T-helper 17 cell (primary cell): ENCODE measurements at places on chromosomes 6 and 20.

- peaks cover 3% of the 10 kb centered on the region for H3K4me1 ChIP-seq
- H3K36me3 ChIP-seq = no peaks in the 10 kb centered on the region
- peaks cover 5% of the 10 kb centered on the region for H3K27me3 ChIP-seq
- DNase-seq = no peak
- H3K27ac ChIP-seq = no peak overlapping the region
- peak overlapping the region; percentile 7 for H3K4me3 ChIP-seq
Observed at GRCh38 chr6:161444464-161444863, 170.6 kb upstream of the AGPAT4 start.

GRCh38 chr6:119544325-119545175 lies 195.0 kb upstream of the MAN1A1 start:
- H3K4me1 ChIP-seq = no peaks in the 10 kb centered on the region
- H3K36me3 ChIP-seq = no peaks in the 10 kb centered on the region
- no peak overlapping the region for H3K4me3 ChIP-seq
- peaks cover 35% of the 10 kb centered on the region for H3K27me3 ChIP-seq

DNA sequence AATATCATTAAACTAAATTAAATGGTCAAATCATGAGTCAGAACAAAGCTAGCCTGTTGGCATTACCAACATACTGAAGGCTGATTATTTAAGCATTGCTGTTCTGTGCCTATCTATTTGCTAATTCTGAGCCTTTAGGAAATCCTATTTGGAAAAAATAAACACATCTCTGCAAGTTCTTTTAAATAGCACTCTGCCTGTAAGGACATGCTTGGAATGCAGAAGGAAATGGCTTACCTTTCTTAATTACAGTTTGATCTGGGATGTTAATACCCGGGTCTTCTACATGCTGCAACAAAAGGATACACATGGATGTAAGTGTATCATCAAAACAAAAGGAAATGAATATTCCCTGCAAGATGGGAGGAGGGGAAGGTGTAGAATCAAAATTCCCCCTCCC lies 8.3 kb downstream of the TFAP2A start:
- no peaks in the 10 kb centered on the region for H3K36me3 ChIP-seq
- no peak overlapping the region for H3K4me3 ChIP-seq
- DNase-seq = no peak
- H3K27ac ChIP-seq = no peak overlapping the region

- DNase-seq = no peak
- no peaks in the 10 kb centered on the region for H3K4me1 ChIP-seq
- no peak overlapping the region for H3K27ac ChIP-seq
- H3K4me3 ChIP-seq = no peak overlapping the region
- H3K27me3 ChIP-seq = no peaks in the 10 kb centered on the region
- H3K36me3 ChIP-seq = no peaks in the 10 kb centered on the region
Observed at GRCh38 chr20:17276101-17276500, 49.3 kb downstream of the PCSK2 start.

DNA sequence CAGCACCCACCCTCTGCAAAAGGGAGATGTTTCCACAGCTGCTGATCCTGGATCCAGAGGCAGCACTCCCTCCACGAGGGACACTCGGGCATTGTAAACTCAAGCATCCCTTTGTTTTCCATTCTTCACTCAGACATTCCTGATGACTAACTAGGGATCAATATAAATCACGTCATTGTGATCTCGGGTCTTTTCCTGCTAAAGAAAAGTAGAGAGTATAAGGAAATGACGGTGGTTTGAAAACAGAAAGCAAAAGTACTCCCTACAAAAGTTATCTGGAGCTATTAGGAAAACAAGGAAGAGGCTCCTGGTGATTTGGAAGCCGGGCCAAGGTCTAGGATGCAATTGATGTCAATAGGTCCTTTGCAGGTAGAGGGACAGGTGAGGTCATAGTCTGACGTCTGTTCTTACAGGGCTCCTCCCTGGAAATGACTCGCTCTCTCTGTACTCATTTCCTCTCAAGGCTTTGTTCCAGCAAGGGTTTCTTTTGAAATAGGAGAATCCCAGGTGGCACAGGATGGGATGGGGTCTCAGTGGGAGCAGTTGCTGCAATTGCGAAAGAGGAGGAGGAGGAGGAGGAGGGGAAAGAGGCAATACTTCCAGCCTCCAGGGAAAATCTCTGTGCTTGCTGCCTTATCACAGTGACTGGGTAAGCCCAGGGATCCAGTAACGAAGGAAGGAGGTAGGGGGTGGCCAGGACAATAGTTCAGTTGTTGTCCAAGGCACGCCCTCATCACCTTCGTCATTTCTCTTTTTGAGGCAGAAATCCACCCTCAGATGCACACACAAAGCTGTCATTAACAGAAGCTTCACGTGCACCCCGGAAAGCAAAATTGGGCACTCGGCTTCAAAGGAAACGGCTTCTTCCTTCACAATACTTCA lies 222.8 kb downstream of the LY86 start:
- peaks cover 31% of the 10 kb centered on the region for H3K27me3 ChIP-seq
- peak overlapping the region; percentile 87 for H3K27ac ChIP-seq
- no peaks in the 10 kb centered on the region for H3K36me3 ChIP-seq

DNA sequence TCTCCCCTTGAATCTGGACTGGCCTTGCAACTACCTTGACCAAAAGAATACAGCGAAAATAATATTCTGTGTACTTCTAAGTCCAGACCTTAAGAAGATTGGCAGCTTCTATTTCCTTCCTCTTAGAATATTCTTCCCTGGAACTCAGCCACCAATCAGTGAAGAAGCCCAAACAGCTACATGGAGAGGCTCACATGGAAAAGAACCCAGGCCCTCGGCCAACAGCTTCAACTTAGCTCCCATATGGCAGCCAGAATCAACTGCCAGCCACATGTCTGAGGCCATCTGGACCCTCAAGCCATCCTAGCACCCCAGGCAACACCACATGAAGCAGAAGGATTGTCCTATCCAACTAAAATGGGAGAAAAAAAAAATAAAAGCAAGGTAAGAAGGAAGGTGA lies 178.8 kb downstream of the IBTK start:
- H3K36me3 ChIP-seq = no peaks in the 10 kb centered on the region
- no peaks in the 10 kb centered on the region for H3K4me1 ChIP-seq
- H3K4me3 ChIP-seq = no peak overlapping the region
